NAMALWA (cell line): ENCODE measurements at places on chromosomes 1 and 21.
A peak's percentile ranks its signal among the peaks of the same experiment; 100 is the strongest.

- no peak for DNase-seq
These were observed 3.4 kb downstream of the FAM43B start for GRCh38 chr1:20555758-20556120.

- no peak for DNase-seq
These were observed 74.6 kb downstream of the CRB1 start for GRCh38 chr1:197342669-197343068.

- no peak for DNase-seq
These were observed 93.0 kb upstream of the DUSP10 start for GRCh38 chr1:221834698-221835513.

DNA sequence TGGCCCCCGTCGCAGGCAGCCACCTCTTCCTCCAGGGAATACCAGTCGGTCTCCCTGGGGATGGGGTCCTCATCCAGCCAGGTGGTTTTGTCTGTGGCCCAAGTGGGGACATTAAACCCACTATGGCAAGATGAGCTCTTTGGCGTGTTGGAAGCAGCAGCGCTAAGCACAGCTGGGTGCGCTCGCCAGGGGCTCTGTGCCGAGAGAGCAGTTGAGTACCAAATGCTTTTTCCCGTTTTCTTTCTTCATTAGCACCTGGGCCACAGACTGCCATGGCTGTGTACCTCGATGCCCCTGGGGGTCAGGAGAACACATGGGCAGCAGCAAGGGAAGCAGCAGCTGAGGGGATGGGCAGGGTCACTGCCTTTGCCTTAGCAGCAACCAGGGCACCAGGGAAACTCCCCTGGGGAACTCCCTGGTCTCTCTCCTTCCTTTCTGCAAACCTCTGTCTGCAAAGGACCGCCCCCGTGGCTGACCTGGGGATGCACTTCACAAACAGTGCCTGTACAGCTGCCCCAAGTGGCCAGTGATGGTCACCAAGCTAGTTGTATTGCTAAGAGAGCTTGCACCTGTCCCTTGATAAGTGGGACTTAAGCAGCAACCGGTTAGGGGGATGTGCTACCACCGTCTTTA is 31.1 kb downstream of the EDARADD start:
- DNase-seq = no peak

DNA sequence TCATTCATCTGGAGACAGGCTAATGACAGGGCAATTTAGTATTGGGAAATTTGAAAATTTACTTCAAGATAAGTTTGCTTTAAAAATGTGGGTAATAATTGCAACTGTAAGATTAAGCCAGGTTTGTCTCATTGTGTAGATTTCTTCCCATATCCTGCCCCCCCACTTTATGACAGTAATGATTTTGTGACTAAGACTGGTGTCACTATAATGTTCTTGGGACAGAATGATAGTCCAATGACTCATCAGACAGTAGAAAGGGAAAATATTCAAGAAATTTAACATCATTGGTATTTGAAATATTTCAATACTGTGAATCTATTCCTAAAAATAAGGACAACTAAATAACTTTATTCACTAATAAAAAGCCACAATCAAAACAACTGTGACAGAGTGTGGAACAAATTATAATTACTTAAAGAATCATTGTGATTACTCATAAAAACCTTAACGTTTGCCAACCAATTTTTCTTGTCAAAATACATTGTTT is 36.7 kb downstream of the FH start:
- DNase-seq = no peak

DNA sequence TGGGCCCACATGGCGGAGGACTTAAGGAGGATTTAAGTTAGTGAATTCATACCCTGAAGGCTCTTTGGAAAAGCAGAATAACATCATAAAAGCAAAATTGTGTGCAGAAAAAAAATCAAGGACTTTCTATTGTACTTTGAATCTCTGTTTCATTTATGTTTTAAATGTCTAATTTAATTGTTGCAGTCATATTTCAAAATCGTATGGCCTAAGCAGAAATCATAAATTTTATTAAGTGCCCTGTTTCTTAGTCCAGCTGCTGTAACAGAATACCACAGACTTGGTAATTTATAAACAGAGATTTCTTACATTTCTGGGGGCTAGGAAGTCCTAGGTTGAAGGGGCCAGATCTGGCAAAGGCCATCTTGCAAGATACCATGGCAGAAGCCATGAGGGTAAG is 555.6 kb downstream of the LTN1 start:
- DNase-seq = no peak

DNA sequence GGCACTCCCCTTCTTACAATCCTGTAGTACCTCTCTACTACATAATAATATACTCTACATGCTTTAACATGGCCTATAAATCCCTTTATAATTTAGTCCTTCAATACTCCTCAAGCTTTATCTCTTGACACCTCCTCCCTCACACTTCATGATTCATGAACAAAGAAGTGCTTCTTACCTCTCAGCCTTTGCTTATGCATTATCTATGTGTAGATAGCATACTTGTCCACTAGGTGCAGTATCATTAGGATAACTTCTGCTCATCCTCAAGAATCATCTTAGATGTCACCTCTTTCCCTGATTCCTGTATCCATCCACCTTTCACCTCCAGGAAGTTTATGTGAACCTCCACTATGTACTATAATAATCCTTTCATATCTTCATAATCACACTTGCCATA is 74.4 kb downstream of the COL24A1 start:
- peak; percentile 26 for DNase-seq

DNA sequence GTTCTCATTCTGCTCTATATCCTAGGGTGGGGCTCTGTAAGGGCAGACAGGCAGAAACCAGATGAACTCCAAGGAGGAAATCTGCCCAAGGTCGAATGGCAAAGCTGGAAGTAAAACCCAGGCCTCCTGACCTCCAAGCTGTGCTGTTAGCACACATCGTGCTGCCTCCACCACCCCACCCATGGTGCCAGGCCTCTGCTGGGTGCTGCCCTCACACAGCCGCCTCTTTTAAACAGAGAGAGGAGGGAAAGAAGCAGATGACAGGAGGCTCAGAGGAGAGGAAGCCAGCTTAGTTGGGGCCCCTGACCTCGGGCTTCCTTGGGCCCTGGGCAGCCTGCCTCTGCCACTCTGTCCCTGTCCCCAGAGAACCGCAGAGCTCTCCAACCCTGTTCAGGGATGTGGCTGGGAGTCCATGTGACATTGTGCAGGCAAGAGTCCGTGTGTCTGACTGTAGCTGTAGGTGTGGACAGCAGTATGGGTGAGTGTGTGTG is 1.1 kb downstream of the SYNC start:
- no peak for DNase-seq

DNA sequence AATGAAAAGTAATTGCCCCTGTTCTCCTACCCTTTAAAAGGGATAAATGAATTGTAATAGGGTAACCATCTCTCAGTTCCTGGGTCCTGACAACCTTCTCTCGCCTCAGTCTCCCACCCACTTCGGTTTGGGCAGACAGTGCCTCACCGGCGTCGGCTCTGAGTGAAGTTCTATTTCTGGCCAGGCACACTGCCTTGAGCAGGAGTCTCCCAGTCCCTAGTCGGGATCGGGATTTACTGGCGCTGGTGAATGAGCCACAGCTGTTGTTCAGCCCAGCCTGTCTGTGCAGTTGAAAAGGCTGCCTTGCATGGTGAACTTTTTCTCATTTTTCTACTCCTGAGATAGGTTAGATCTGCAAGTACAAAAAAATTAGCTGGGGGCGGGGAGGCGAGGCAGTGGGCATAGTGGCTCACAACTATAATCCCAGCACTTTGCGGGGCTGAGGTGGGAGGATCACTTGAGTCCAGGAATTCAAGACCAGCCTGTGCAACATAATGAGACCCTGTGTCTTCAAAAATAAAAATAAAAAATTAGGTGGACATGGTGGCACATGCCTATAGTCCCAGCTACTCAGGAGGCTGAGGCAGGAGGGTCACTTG is 7.4 kb downstream of the PLEKHM2 start:
- no peak for DNase-seq

- no peak for DNase-seq
These were observed 1.5 kb downstream of the RALGPS2 start for GRCh38 chr1:178726545-178726944.

GRCh38 chr1:168783458-168784210 is 54.6 kb upstream of the DPT start:
- DNase-seq = no peak

DNA sequence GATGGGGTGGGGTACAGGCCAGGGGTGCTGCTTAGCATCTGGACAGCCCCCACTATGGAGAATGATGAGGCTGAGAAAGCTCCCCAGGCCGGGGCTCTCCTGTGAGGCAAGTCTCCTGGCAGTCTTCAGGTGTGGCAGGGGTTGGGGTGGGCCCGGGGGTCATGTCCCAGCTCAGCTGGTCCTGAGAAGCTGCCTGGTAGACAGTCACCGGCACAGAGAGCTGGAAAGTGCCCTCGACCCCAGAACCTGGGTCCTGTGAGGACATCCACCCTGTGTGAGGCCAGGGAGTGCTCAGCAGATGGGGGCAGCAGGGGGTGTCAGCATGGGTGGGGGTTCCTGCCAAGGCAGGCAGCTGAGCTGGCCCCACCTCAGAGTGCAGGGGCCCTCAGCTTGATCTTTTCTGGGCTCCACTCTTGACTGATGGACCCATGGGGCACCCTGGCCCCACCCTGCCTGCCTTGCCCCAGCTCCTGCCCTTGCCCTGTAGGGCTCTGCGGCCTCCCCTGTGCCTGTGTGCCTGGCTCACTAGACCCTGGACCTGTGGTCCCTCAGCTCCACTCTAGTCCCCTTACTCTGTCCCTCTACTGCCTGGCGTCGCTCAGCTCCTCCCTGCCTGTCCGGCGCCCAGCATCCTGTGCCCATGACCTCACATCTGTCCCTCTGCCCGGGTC is 5.8 kb downstream of the IBA57 start:
- no peak for DNase-seq

DNA sequence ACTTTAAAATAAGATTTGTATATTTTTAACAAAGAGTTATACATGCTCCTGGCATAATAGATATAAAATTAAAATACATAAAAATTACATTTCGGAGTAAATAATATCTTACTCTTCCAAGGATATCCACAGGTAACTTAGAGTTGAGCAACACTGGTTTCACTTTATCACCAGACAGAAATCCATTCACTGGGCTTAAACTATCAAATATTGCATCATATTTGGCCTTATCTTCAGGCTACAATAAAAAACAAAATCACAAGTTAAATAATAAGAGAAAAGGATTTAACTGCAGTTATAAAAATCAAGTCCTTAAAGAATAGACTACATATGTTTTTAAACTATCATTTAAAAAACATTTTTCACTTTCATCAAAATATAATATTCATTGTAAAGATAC is 55.5 kb downstream of the EPS15 start:
- DNase-seq = no peak

- DNase-seq = no peak
These were observed 353.2 kb downstream of the PLPP3 start for GRCh38 chr1:56225964-56226815.

DNA sequence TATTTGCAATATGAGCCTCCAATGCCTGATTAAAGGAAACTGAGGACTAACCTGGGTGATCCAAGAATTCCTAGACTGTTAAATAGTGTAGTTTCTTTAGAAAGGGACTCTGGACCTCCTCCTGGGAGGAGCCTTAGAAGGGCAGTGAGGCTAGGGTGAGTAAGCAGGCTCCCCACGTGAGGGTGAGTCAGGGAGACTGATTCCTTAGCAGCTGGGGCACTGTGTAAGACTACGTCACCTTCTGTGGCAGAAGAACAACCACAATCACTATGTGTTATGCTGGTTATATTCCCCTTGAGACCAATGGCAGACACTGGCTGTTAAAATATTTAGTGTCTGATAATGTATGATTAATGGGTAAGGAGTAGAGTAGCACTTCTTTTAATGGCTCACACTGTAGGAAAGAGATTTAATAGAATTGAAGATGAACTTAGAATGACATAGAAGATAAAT is 53.3 kb upstream of the SYT14 start:
- DNase-seq = peak; percentile 13

DNA sequence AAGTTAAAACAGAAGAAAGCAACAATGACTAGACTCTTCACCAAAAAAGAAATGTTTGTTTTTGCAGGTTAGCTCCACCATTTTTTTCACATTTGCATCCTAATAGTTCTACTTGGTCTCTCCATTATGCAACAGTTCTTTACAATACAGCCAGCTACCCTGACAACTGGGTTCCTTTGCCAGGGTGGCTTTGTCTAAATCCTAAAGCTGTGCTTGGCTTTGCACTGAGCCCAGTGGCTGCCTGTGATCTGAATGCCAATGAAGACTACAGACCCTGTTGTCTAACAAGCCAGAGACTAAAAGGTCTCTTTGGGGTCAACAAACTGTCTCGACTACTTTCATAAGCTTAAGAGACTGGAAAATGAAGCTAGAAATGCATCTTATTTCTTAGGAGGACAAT is 112.0 kb downstream of the AKT3 start:
- no peak for DNase-seq

GRCh38 chr1:156500543-156500792 is at the start of gene MEF2D:
MEF2D (minus strand) TSS chr1:156500775; CDS start chr1:156483292, 17,483 bp downstream.
- no peak for DNase-seq

DNA sequence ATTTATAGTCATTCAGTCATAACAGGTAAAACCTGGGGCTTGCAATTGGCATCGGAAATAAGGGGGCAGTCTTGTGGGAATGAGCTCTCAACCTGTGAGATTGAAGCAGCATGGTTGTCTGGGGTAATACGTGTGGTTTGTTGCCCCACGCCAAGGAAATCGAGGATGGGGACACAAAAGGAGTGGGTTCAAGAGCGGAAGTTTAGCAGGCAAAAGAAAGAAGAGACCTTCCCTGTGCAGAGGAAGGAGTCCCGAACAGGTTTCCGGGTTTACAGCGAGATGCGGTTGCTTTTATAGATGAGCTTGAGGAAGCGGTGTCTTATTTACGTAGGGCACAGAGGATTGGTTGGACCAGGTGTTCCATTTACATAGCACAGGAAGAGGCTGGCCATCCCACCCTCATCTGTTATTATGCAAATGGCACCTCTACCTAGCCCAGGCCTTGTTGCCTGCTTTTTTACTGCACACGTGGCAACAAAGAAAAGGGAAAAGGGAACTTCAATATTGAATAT is 37.3 kb downstream of the IFNAR1 start:
- DNase-seq = peak; percentile 92

DNA sequence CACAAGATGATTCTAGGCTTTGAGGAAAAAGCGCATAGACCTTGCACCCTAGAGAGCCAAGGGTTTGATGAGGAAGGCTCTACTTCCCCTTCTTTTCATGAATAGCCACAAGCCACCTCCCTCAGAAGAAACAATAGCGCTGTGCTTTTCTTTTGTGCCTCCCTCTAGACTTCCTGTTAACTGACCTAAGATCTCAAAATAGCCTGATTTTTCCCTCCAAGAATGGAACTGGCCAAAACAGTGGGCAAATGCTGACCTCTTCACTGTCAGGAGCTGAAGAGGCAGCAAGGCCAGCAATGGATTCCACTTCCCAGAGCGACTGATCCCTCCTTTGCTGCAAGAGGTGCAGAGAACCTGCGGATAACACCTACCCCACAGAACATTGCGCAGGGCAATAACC is 362.8 kb downstream of the KCNH1 start:
- DNase-seq = no peak
